ENCODE measurements at places on chromosomes 16 and 17.
A peak's percentile ranks its signal among the peaks of the same experiment; 100 is the strongest.

GRCh38 chr17:5933430-5933829 is 136.7 kb upstream of the WSCD1 start:
- DNase-seq, result no peak

- DNase-seq, result no peak
Observed at GRCh38 chr17:47676199-47676472, 17.8 kb upstream of the TBKBP1 start.

DNA sequence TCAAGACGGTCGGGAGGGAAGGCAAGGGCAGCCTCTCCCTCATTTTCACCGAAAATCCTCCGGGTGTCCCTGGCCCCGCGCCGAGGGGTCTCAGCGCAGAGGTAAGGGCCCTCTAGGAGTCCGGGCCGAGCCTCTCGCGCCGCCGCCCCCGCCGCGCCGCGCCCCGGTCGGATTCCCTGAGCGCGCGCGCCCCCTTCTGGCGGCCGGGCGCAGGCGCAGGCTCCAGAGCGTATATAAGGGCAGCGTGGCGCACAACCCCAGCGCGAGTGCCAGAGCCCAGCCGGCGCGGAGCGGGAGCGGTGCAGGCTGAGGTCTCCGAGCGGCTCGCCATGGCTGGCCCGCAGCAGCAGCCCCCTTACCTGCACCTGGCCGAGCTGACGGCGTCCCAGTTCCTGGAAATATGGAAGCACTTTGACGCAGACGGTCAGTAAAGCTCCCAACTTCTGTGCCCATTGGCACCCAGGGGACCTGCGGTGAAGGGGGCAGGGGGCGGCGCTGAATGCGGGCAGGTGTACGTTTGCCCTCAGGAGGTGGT is at the start of gene CALB2:
Gene CALB2 (plus strand): TSS at position 260 of the 535 bp plus-strand sequence. CDS start 70 bp downstream, at position 330.
- peak; percentile 36 for DNase-seq

DNA sequence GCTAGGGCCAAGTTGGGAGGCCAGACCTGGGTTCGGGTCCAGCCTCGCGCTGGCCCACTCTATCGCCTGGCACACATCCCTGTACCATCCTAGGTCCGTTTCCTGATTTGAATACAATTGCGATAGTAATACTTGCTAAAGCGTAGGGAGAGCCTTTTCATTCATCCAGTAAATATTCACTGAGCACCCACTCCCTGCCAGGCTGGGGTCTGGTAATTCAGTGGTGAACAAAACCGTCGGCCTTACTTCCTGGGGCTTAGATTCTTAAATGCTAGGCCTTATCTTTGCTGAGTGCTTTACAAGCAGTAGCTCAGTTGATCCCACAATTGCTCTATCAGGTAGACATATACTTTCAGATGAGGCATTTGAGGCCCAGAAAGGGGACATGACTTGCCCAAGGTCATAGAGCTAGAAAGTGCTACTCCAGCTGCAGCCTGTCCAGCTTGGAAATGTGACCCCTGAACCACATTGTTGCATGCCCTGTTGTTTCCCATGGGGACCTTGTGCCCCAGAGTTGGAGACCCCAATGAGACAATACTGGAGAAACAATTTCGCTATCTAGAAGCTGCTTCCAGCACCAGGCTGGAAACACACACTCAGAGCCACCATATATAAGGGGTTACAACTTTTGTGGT is 691 bp downstream of the USB1 start:
- no peak for DNase-seq

- no peak for DNase-seq
Observed at GRCh38 chr17:67256075-67256732, 11.2 kb upstream of the HELZ start.

- DNase-seq, result no peak
Observed at GRCh38 chr17:37256627-37257026, 119.2 kb upstream of the C17orf78 start.

DNA sequence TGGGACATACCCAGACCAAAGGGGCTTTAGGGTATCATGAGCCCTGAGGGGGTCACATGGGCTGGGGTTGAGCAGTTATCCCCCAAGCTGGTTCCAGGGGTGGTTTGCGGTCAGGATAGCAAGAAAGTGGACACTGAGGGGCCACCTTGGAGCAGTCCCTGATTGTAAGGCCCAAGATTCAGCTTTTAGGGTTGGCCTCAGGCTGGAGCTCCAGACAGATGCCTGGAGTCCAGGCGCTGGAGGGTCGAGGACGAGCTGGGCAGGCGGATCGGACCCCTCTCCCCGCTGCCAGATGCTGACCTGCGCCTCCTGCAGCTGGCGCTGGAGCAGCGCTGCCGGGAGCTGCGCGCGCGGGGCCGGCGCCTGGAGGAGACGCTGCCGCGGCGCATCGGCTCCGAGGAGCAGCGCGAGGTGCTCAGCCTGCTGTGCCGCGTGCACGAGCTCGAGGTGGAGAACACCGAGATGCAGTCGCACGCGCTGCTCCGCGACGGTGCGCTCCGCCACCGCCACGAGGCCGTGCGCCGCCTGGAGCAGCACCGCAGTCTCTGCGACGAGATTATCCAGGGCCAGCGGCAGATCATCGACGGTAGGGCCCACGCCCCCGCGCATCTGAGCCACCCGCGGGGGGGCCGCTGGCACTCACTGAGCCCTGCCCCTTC is 10.0 kb downstream of the BTBD17 start:
- DNase-seq, result no peak

DNA sequence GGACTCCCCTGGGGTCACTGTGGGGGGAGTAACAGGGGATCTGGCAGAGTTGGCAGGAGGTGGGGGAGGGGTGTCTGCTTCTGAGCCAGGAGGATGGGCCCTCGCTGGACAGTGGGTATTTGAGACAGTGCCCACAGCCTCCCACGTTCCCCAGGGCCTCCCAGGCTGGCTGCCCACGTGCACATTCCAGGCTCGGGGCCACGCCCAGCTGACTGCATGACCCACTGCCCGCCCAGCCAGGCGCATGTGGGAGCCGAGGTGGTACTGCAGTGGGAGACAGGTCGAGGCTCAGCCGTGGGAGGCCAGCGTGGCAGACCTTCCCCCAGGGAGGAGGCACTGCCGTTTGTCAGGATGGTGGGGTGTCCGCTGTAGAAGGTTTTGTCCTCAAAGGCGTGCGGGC is 38.8 kb downstream of the BAHCC1 start:
- no peak for DNase-seq

DNA sequence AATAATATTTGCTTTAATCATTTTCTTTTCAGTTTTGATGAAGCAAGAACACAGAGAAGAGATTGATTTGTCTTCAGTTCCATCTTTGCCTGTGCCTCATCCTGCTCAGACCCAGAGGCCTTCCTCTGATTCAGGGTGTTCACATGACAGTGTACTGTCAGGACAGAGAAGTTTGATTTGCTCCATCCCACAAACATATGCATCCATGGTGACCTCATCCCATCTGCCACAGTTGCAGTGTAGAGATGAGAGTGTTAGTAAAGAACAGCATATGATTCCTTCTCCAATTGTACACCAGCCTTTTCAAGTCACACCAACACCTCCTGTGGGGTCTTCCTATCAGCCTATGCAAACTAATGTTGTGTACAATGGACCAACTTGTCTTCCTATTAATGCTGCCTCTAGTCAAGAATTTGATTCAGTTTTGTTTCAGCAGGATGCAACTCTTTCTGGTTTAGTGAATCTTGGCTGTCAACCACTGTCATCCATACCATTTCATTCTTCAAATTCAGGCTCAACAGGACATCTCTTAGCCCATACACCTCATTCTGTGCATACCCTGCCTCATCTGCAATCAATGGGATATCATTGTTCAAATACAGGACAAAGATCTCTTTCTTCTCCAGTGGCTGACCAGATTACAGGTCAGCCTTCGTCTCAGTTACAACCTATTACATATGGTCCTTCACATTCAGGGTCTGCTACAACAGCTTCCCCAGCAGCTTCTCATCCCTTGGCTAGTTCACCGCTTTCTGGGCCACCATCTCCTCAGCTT is 45.0 kb downstream of the ESRP2 start:
- DNase-seq, result no peak

GRCh38 chr17:1640329-1641064 is 5.0 kb downstream of the SCARF1 start:
- no peak for DNase-seq

GRCh38 chr16:8929086-8929748 is 34.5 kb downstream of the USP7 start:
- no peak for DNase-seq

DNA sequence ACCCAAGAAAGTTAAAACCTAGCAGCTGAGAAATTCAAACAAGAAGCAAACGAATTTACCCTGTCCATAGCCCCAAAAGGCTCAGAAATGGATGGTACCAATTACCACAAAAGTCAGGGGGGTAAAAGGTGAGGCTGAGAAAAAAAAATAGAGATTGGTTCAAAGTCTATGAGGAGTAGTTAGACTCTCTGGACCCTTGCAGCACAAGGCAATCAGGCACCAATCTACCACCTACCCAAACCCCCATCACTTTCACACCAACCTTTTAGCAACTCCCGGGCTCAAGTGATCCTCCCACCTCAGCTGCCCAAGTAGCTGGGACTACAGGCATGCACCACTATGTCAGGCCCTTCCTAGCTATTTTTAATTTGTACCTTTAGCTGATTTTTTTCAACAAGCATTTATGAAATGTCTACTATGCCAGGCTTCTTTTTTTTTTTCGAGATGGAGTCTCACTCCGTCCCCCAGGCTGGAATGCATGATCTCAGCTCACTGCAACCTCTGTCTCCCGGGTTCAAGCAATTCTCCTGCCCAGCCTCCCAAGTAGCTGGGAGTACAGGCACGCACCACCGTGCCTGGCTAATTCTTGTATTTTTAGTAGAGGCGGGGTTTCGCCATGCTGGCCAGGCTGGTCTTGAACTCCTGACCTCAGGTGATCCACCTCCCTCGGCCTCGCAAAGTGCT is 40.8 kb downstream of the USP32 start:
- DNase-seq, result no peak

- no peak for DNase-seq
Observed at GRCh38 chr16:54633943-54634362, 296.7 kb upstream of the IRX5 start.

DNA sequence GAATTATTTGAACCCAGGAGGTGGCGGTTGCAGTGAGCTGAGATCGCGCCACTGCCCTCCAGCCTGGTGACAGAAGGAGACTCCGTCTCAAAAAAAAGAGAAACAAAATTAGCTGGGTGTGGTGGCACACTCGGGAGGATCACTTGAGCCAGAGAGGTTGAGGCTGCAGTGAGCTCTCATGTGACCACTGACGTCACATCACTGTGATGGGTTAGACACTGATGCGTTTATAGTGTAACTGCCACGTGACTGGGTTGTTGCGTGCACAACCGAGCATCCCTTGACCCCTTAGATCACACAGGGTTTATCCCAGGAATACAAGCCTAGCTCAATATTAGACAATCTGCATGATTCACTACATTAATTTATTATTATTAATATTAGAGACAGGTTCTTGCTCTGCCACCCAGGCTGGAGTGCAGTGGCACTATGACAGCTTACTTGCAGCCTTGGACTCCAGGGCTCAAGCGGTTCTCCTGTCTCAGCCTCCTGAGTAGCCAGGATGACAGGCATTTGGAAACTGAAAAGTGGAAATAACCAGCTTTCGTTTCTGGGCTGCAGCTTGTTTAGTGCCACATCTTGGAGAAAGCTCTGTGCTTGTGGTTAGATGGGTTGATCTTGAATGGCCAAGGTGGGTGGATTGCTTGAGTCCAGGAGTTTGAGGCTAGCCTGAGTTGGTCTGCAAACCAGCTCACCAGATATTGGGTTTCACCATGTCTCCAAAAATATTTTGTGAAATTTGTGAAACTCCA is 26.4 kb upstream of the ABR start:
- DNase-seq, result no peak

DNA sequence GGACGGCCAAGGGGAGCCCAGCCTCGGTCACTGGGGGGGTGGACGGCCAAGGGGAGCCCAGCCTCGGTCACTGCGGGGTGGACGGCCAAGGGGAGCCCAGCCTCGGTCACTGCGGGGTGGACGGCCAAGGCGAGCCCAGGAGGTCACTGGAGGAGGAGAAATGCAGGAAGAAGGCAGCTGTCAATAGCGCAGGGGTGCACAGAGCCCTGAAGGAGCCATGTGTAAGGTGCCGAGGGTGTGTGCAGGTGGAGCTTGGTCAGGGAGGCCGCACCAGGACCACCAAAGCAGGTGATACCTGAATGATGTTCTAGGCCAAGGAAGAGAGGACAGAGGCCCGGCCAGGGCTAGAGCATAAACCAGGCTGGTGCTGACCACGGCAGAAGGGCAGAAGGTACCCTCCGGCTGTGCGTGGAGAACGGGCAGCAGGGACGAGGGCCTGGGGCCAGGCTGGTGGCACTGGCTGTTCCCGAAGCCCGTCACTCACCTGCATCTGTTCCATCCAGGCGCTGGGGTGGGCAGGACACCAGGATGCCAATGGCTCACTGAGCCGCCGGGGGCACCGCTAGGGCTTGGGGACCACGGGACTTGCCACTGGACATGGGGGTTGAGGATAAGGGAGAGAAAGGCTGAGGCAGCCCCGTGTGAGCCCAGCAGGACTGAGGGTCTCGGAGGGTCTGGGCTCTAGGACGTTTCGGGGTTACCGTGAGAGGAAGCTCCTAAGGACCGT is 5.9 kb upstream of the CCDC57 start:
- no peak for DNase-seq

- no peak for DNase-seq
Observed at GRCh38 chr16:69364088-69364487, 12.5 kb upstream of the TMED6 start.

Data from stimulated activated CD4-positive, alpha-beta T cell treated with anti-CD3 and anti-CD28 coated beads, Interleukin-4, amount 100 ng/mL, for 4 hours (primary cell).